Aortic smooth muscle cell (primary cell): ENCODE measurements at places on chromosomes 6 and 20. TPM values are rescaled to one million over a fixed set of nuclear protein-coding genes. Genes with fewer than 3 reads are reported as not detected.

The MEI4 gene
- not detected in 2 replicates for total RNA-seq

The TRPC4AP gene
- 66.8 and 76.5 TPM in 2 replicates for total RNA-seq

The BPIFB1 gene
- not detected in 2 replicates for total RNA-seq

The RNF39 gene
- not detected in 2 replicates for total RNA-seq

The SMPDL3A gene
- total RNA-seq = 2.9 and 6.6 TPM in 2 replicates

The LTA gene
- not detected in 2 replicates for total RNA-seq

The SLC22A16 gene
- total RNA-seq = not detected in 2 replicates

The TCF15 gene
- total RNA-seq = not detected in 2 replicates

The SLC16A10 gene
- total RNA-seq = not detected in 2 replicates

The TMEM74B gene
- total RNA-seq = not detected in 2 replicates

The OGFRL1 gene
- total RNA-seq = 10.7 and 11.4 TPM in 2 replicates

The CLPSL2 gene
- not detected in 2 replicates for total RNA-seq
